C1 segment of cervical spinal cord (tissue), 14 donors: ENCODE measurements at places on chromosomes 2 and 18.

- no peak for DNase-seq
Measured at GRCh38 chr18:48781988-48782363, 168.8 kb downstream of the SMAD7 start.

DNA sequence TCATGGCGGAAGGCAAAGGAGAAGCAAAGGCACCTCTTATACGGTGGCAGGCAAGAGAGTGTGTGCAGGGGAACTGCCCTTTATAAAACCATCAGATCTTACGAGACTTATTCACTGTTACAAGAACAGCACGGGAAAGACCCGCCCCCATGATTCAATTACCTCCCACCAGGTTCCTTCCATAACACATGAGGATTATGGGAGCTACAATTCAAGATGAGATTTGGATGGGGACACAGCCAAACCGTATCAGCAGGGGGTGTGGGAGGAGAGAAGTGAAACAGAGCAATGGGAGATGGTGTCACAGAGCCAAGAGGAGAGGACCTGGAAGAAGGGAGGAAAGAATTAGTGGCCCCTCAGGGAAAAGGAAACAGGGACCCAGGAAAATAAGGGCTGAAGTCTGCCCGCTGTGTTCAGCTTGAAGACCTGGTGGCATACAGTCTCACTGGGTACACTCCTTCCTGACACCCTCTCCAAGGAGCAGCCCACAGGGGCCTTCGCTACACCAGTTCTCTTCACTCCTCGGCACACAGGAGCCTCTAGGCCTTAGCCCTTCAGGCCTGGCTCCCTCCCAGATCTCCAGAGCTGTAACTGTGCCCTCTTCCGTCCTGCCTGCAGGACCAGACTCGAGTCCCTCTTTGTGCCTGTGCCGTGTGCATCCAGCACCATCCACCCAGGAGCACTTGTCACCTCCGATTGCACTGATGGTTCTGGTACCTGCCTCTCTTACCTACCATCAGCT lies 262.1 kb downstream of the EIPR1 start:
- DNase-seq, result no peak

DNA sequence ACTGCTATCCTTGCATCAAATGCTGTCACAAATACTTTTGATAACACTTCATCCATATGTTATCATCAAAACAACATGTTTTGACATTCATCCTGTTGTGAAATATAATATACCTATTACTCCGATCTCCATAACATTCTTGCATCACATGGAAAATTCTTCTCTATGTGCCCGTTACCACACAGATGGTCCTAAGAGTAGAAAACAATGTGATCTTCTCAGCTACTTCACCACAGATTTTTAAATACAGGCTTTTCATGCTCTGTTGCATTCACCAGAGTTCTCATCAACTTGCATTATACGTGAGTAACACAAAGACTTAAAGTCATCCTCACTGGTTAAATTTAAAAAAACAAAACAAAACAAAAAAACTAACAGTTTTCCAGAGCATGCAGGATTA lies 1603.3 kb upstream of the ZEB2 start:
- DNase-seq, result no peak

GRCh38 chr2:27393225-27393624 lies 12.7 kb upstream of the ZNF513 start:
- no peak for DNase-seq

DNA sequence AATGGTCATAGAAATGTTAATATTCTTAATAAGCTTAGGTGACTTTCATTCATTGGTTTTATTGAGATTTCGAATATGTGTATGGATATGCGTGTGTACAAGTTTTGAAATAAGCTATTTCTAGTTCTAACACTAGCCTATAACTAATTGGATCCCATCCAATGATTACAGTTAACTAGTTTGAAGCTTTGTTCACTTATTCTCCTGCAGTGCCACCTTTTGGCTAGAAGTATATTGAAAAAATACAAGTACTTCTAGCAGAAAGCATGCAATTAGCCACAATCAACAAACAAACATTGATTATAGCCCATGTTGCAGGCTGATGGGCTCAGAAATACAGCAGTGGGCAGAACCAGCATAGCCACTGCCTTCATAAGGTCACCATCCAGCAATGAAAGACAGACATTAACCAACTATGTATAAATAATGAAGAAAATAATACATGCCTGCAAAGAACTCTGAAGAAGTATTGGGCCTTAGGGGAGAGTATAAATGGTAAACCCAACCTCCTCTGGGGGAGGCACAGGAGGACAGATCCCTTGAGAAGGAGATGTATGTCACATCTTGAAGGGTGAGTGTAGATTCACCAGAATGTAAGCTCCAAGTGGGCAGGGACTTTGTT lies 5.1 kb upstream of the PIEZO2 start:
- DNase-seq, result no peak

GRCh38 chr2:144519934-144520731 lies at the start of gene ZEB2:
ZEB2 (minus strand) TSS chr2:144520119; CDS start chr2:144517350, 2,769 bp downstream.
- DNase-seq, result no peak

- DNase-seq, result no peak
Measured at GRCh38 chr2:232488097-232488711, 570 bp upstream of the ECEL1 start.

DNA sequence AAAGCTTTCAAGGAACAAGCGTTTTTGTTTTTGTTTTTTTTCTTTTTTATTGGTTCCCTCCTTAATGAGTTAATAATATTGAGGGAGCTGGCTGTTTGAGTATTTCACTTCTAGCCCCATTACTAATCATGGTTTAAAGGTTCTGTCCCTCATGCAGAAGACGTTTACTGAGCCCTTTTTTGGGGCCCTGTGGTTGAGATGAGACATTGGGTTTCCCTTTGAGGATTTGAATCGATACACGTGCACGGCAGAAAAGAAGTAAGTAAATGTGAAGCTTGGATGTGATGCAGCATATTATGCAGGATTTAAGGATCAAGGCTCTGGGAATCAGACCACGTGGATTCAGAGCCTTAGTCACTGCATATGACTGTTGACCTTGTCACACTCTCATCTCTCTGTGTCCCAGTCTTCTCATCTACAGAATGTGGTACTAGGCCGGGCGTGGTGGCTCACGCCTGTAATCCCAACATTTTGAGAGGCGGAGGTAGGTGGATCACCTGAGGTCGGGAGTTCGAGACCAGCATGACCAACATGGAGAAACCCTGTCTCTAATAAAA lies 1.0 kb upstream of the CHST10 start:
- DNase-seq, result no peak

GRCh38 chr2:29235411-29235810 lies 120.2 kb downstream of the CLIP4 start:
- DNase-seq, result no peak

DNA sequence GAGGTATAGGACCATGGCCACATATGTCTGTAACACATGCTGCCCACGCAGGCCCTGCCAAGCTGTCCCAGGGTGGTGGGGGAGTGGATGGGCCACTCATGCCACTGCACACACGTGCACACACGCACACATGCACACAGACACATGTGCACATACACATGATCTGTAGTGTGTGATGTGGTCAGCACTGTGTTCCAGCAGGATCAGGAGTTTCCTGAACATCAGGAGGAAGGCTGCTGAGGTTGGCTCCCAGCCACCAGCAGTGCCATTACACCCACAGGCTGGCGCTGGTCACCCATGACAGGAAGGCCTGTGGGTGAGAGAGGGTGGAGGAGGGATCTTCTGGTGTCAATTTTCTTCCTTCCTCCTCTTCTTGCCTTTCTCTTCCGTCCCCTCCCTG lies 44.7 kb downstream of the POMC start:
- DNase-seq, result no peak

- DNase-seq, result no peak
Measured at GRCh38 chr2:105675841-105676240, 68.9 kb upstream of the NCK2 start.

GRCh38 chr2:218721934-218722333 lies 11.3 kb downstream of the TTLL4 start:
- no peak for DNase-seq

GRCh38 chr2:41907771-41908207 lies 140.0 kb upstream of the PKDCC start:
- no peak for DNase-seq

- no peak for DNase-seq
Measured at GRCh38 chr2:8528863-8529262, 153.0 kb upstream of the ID2 start.

GRCh38 chr18:58302811-58303210 lies 258.8 kb downstream of the NEDD4L start:
- DNase-seq, result no peak

GRCh38 chr2:200484934-200485333 lies 24.9 kb downstream of the KCTD18 start:
- DNase-seq, result no peak

- DNase-seq, result no peak
Measured at GRCh38 chr18:34203866-34204265, 20.8 kb downstream of the NOL4 start.

GRCh38 chr2:70431716-70432347 lies 121.8 kb downstream of the TGFA start:
- DNase-seq, result no peak

DNA sequence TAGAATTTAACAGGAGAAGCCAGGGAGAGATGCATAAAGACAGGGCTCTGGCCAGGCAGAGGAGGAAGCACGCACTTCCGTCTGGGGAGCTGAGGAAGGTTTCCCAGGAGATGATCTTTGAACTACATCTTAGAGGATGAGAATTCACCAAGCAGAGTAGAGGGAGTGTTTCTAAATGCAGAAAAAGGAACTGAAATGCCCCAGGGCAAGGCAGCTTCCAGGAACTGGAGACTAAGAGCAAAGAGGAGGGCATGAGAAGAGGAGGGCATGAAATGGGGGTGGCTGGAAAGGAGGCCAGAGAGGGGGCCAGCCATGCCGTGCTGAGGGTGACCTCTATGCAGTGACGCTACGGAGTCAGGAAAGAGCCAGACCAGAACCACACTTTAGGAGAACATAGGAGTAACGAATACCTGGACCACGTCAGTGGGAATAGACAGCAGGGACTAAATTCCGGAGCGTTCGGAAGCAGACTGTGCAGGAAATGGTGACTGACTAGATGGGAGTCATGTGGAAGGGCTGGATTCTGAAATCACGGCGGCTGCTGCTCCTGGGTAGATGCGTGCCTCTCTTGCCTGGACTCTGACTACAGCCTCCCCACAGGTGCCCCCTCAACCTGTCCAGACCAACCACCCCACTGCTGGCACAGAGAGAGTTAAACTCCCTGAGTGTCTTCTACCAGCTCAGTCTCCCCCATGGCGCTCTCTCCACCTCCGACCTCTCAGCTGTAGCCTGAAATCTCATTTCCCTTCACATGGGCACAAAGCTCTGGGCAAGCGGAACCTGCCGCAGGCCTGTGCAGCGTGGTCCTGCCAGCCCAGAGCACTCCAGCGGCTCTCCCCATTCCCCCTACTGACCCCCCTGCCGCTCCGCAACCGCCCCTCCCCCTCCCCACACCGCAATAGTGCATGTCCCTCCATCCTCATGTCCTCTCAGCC lies 87.0 kb upstream of the RTN4 start:
- DNase-seq, result peak; percentile 47
